ENCODE measurements at places on chromosomes 4 and X.

GRCh38 chr4:114273238-114273637 is 293.8 kb upstream of the ARSJ start:
- DNase-seq = no peak

DNA sequence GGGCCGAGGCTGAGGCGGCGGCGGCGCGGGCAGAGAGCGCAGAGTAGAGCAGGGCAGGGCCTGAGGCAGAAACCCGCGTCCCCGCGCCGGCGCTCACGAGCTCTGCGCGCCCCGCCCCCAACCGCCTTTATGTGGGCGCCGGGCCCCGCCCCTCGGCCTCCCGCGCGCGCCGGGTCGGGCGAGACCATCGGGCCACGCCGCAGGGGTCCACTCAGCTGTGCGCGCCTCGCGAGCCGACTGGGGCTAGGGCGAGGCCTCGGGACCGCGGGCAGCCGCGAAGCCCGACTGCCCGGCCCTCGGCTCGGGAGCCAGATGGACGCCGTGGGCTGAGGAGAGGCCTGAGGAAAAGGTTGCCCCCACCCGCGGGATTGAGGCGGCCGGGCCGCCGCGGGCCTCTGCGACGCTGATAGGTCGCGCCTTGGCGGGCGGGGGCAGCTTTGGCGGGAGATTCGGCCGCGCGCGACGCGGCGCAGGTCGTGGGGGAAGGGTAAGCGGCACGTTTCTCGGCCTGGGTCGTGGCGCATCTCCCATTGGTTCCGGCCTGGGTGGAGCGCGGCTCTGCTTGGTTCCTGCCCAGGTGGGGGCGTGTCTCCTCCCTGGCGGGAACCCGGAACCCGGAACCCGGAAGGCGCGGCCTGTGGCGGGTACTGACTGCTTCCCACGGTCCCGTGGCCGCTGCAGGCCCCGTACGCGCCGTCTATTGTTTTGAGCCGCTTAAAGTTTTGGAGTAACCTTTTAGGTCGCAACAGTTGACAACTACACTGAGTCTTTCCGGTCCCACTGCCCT is at the start of gene SLBP:
Gene SLBP, minus strand, starts transcription at position 104 of the 787 bp plus-strand sequence. CDS start 131 bp downstream, outside the sequence.
- DNase-seq = peak; percentile 40

DNA sequence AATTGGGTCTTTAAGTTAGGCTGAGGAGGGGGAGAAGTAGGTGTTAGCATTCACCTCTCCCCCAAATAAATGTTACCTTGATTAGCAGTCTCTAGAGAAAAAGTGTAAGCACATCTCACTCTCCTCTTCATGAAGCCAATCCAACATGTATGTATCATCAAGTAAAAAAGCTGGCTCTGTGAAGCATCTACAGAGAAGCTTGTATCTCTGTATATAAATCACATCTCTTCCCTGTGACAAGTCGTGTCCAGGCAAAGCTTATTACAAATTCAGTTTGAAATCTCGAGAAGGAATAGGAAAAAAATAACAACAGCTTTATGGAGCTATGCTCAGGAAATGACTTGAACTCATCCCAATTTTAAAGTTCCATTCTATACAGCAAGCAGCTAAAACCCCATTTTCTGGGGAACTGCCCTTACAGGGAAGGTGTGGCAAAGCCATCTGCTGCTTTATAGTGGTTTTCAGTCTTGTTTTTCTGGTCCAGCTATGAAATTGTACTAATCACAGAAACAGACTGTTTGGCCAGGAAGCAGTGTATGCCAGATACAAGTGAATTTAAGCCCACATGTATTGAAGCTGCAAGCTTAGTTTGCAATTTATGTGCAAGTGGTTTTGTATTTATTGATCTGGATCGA is 313.3 kb upstream of the NOCT start:
- DNase-seq = no peak

DNA sequence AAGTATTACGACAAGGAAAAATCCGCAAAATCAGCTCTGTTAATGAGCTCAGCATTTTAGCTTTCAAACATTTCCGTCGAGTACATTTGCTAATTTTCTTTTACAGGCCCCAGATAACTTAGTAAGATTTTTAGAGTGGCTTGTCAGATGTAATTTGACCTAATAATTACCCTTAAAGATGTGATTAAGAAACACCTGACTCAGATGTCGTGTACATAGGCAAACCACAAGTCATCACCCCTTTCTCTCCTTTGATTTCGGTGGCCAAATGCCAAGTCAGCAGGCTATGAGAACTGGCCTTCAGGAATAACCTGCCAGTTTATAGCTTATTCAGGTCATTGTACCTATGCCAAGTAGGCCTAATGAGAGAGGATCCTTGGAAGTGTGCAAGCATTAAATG is 369.6 kb downstream of the PCDH7 start:
- peak; percentile 59 for DNase-seq

DNA sequence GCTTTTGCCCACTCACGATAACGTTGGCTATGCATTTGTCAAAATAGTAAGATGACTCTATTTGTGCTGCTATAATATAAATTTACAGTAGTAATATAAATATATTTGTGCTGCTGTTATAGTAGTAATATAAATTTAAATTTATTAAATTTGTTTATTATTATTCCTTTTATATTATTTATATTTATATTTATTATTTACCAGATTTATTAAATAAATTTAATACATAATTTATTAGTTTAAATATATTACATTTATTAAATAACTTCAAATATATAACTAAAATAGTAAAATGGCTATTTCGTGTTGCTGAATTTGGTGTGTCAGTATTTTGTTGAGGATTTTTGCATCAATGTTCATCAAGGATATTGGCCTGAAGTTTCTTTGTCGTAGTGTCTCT is 246.5 kb upstream of the FGF16 start:
- no peak for DNase-seq

- DNase-seq = no peak
Measured at GRCh38 chrX:107324493-107325310, 118.3 kb downstream of the DNAAF6 start.

DNA sequence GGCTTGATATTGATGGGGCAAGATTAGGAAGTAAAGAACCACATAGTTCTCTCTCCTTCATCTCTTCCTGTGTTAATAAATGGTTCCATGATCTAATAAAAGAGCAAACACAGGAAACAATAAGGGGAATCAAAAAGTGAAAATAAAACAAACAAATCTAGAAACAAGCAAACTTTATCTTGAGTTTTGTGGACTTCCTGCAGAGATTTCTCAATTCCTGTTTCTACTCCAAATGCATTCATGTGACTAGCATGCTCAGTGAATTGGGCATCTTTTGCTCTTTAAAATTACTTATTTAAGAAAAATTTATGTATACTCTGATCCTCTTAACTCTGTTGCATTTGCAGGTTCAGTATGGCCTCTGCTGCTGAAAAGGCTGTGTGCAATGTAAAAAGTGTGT is 682.0 kb downstream of the KCTD8 start:
- DNase-seq = no peak

GRCh38 chr4:31905363-31905762 is 1185.2 kb downstream of the PCDH7 start:
- DNase-seq = no peak

DNA sequence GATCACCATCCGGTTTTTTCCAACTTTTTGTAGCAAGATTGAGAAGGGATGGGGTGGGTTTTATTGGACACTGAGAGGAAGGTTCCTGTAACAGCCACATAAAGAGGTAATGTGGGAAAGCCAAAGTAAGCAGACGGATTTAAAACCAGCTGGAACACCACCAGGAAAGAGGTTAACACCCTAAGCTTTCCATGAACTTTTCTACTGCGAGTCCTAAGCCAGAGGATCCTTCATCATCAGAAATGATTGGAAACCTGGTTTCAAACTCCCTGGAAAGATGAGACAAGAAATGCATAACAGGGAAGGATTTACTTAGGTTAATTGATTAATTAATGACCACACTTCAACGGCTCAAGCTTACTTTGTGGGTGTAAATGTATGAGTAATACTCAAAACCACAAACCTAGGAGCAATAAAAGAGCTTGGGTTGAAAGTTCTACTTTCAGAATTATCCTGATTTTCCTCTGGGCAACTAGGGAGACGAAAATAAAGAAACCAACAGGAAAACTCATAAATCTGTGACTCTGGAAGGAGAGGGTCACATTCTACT is 91.5 kb downstream of the COX18 start:
- DNase-seq = no peak

DNA sequence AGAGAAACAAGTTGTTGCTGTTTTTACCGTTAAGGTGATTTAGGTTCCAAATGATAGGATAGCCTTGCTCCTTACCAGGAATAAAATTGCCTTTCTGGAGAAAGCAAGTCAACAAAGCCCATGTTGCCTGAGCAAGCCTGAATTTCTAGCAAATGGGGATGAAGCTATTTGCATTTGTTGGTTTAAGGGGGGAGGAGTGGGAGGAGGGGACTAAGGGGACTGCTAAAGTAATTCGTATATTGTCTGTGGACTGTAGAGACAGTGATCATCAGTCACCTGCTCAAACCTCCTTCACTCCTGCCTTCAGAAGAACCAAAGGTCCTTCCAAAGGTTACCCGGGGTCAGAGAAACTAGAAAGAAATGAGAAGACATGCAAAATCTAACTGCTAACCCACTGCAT is 65.8 kb downstream of the SCML2 start:
- DNase-seq = no peak

- DNase-seq = peak; percentile 20
Measured at GRCh38 chr4:185573651-185574199, 38.4 kb upstream of the PDLIM3 start.

DNA sequence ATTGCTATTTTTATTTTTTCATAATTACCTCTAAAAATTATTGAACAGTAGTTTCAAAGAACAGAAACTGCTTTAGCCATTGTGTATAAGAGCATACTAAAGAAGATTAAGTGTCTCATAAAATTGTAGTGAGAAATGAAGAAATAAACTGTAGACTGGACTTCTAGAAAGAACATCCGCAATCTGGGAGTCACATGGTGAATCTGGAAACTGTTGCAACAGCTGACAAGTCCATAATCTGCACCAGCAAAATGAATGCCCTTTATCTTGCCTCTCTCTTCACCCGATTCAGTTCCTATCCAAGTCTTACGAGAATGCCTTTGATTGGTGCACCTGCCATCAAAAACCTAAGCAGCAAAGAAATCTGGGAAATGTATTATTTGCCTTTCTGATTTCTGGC is 312.9 kb downstream of the NAF1 start:
- DNase-seq = no peak

GRCh38 chr4:174669270-174669669 is 147.0 kb upstream of the HPGD start:
- no peak for DNase-seq

DNA sequence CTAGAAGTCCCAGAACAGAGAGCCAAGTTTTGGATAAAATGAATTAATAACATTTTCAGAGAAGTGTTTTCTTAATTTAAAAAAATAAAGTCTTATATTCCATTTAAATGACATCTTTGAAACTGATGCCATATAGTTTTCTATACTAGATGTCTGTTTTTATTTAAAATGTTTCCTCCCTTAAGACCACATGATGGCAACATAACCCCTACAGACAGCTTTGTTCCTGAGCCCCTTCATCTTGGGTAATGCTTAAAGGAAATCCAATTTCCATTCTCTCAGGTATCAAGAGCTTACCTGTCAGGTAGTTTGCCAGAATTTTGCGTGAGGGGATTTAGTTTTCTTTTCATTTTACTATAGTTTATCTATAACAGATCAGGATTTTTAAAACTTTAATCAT is 181.4 kb upstream of the UGT8 start:
- DNase-seq = peak; percentile 28

DNA sequence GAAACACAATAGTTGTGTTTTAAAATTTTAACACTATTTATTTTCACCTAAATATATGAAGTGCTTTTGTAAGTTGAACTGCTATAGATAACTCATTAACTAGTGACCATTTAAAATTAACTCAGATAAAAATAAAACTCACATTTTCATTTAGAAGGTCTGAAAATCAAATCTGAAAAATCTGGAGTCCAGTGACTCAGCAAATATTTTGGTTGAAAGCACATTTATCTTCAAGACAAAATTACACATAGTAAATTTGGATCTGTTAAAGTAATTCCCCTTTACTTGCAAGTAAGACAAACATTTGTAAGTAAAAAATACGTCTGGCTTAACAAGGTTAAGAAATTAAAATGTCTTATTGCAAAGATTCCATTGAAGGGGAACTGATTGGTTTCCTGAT is 589.1 kb downstream of the TRIML1 start:
- no peak for DNase-seq

GRCh38 chrX:18596096-18596495 is 75.8 kb downstream of the RS1 start:
- no peak for DNase-seq

GRCh38 chrX:149040873-149041535 is 464.1 kb downstream of the IDS start:
- no peak for DNase-seq

DNA sequence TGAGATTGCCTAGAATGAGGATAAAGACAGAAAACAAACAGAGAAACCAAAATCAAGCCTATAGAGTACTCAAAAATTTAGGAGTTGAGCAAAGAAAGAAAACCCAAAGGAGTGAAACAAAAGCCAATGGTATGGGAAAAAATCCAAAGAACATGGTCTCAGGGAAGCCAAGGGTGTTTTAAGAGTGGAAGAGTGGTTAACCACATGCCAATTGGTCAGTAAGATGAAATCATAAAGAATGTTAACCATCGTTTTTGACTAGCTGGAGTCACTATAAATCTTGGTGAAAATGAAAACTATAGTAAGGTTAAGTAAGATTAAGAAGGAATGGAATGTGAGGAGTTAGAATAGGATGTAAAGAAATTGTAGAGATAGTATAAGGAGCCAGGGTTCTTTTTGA is 64.7 kb upstream of the RPL34 start:
- no peak for DNase-seq

DNA sequence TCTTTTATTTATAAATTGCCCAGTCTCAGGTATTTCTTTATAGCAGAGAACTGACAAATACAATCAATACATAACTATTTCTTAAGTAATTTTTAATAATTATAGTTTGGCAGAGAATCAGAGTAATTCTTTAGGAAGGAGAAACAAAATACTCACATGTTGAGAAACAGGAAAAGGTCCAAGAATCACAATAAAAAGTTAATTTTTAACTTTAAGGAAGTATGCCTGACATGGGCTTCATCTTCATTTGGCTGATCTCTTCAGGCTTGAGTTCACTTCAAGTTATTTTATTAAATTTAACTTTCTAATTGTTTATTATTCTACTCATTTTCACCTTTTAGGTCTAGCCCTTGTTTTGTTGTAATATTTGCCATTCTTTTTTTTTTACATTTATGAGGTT is 36.1 kb upstream of the RNF150 start:
- DNase-seq = no peak

DNA sequence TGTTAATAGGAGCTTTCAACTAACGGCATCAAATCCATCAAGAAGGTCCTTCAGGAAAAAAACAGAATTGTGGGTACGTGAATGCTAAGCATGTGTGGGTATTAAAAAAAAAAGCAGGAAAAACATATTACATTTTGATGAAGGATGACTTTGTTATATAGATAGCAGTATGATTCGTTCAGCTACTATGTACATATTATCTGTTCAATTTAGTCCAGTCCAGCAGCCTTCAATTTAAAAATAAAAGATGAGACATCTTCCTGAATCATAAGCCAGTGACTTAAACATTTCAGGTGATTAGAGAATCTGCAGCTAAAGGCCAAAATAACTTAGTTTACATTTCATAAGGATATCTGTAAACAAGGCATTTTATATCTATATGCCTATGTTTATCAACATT is 63.4 kb downstream of the LCORL start:
- no peak for DNase-seq

- DNase-seq = no peak
Measured at GRCh38 chr4:168636506-168637196, 139.8 kb downstream of the PALLD start.

Data from NCI-H748 treated with DMSO at 0.1 percent for 48 hours (cell line).